Osteocyte (in vitro differentiated cells): ENCODE measurements at places on chromosomes 7 and 10.

- DNase-seq, result no peak
These were observed 582 bp downstream of the TPST1 start for GRCh38 chr7:66205741-66206090.

- no peak for DNase-seq
These were observed 23.9 kb downstream of the LRRC4 start for GRCh38 chr7:128007303-128007680.

DNA sequence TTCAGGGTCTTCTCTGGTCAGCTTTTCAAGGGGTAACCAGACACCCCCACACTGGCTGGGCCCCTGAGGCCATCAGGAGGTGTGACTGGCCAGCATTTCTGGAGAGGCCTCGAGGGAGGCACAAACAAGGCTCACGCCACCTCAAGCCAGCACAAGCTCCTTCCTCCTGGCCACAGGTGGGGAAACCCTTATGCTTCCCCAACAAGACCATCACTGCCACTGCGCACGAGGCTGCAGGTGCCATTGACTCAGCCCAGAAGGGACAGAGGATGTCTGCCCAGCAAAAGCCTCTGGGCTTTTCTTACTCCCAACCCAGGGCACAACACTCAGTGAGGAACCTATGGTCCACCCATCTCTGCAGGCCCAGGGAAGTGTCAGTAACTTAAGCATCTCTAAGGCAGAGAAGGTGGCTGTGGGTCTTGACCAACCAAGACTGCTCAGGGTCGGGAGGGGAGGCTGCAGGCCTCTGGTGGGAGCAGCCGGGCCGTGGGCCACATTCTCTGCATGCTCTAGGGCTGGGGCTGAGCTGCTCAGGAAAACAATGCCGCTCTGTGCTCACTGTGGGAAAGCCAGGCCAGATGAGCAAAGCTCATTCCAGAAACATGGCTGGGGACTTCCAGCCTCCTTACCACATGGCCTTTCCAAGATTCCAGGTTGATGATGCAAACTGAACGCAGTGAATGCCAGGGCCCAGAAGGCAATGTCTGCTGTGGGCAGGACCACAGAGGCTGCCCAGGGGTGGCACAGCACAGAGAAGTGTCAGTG lies 24.2 kb upstream of the RASSF4 start:
- no peak for DNase-seq

- no peak for DNase-seq
These were observed 46.0 kb downstream of the CDC123 start for GRCh38 chr10:12241810-12242529.

- no peak for DNase-seq
These were observed 77.6 kb downstream of the PFKFB3 start for GRCh38 chr10:6280291-6280690.

- DNase-seq, result no peak
These were observed 143.4 kb downstream of the SGMS1 start for GRCh38 chr10:50480054-50481007.

GRCh38 chr7:139205843-139206242 lies 25.2 kb upstream of the UBN2 start:
- no peak for DNase-seq

GRCh38 chr10:69377191-69377590 lies 39.5 kb downstream of the TACR2 start:
- no peak for DNase-seq

DNA sequence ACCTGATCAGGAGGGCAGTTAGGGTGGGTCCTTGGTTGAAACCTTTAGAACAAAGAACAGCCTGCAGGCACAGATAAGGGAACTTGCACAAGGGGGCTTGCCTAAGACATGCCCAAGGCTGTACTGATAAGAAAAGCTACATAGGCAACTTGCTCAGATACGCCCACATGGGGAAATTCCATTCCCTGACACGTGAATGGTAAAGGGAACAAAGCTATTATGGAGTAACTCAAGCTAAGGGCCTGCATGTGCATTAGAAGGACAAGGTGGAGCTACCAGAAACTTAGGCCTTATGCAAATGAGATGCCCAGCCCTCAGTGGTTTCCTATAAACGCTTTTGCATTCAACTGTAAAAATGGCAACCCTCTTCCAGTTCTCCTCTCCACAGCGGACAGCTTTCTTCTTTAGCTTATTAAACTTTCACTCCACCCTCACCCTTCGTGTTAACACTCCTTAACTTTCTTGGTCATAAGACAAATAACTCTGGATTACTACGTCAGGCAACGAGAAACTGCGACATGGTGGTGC lies 1192.1 kb upstream of the CELF2 start:
- DNase-seq, result no peak

GRCh38 chr7:134685250-134685649 lies 38.6 kb downstream of the BPGM start:
- DNase-seq, result no peak

GRCh38 chr7:24245362-24245761 lies 38.6 kb upstream of the NPY start:
- DNase-seq, result no peak

DNA sequence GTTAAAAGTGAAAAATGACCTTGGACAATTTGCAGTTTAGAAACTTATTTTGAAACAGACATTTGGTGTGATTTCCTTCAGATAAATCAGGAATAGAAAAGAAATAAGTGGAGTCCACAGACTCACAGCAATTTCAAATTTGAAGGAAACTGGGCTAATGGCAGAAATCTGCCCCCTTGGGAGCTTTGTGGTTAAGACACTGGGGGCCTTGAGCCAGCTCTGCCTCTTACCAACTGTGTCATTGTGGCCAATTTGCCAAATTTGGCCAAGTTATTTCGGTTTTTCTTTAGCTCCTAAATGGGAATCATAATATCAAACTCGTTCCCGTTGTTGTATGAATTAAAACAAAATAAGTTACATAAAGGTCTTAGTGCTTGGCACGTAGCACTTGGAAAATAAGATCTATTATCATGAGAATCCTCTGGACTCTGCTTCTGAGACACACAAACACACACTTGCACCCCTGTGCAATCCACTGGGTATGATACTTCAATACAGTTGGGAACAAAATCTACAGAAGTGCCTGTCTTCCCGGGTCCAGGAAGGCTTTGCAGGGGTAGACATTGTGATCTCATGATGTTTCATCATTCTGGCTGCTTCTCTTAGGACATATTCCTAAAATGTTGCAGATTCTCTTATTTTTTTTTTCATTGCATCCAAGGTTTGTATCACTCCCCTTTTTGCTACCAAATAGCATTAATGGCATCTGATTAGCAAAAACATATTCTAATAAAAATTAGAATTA lies 4.9 kb downstream of the ARMC3 start:
- DNase-seq, result no peak

DNA sequence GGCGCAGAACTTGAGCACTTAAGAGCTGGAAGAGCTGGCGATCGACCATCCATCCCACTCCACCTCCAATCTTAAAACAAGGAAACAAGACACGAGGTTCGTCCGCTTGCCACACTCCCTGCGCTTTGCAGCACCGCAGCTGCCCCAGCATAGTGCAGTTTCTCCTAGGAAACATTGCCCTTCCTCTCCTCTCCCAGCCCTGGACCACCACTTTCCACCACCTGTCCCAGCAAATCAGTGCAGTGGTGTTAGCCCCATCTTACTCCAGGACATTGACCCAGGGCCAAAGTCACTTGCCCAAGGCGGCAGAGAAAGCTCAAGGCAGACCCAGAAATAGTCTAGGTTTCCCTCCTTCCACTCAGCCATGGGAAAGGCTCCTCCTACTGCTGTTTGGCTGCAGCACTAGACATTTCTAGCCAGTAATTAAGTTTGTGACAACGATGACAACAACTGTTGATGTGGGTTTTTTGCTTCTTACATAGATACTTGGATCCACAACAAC lies 1.5 kb upstream of the PARD3 start:
- DNase-seq, result no peak

DNA sequence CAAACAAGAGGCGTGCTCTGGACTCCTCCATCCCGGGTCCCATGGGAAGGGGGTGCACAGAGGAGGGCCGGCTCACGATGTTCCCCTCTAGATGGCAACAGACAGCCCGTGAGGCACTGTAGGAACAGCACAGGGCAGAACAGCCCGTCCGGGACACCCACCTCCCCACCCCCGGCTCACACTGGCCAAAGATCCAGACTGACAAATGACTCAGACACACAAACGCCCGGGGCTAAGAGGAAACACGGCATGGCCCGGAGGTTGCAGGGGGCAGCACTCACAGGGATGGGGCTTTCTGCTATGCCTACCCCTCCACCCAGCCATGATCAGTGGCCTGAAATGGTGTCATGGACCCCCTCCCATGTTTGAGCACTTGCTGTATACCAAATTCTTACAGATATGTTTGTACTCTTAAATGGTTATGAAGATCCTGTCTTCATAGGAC lies 4.9 kb upstream of the ELN start:
- peak; percentile 89 for DNase-seq

GRCh38 chr10:123398756-123399155 lies 244.6 kb downstream of the BUB3 start:
- no peak for DNase-seq

DNA sequence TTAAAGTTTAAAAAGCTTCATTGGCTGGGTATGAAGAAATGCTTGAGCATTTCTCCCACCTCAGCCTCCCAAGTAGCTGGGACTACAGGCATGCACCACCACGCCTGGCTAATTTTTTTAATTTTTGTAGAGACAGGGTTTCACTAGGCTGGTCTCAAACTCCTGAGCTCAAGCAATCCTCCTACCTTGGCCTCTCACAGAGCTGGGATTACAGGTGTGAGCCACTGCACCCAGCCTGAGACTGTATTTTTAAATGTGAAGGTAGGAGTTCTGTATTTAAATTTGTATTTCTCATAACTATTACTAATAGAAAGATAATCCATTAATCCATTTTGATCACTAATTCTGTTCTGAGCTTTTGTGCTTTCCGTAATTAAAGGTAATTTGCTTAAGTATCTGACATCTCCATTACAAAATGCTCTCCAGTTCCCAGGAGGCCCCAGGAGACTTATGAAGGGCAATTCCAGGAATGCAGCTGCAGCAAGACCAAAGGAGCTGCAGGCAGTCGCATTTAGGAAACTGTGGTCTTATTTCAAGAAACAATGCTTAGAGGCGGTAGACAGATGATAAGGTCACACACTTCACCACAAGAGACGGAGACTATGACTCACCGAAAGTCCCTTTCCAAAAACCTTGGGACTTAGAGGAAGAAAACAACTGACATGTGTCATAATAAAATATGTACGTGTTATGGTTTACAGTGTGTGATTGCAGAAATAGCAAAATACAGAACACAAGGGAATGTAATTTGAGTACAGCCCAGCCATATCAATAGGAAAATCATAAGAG lies 23.3 kb downstream of the YAE1 start:
- no peak for DNase-seq

- DNase-seq, result no peak
These were observed 7.5 kb downstream of the NKX2-3 start for GRCh38 chr10:99540306-99540656.

- DNase-seq, result no peak
These were observed 768 bp downstream of the CHCHD2 start for GRCh38 chr7:56105508-56105907.

DNA sequence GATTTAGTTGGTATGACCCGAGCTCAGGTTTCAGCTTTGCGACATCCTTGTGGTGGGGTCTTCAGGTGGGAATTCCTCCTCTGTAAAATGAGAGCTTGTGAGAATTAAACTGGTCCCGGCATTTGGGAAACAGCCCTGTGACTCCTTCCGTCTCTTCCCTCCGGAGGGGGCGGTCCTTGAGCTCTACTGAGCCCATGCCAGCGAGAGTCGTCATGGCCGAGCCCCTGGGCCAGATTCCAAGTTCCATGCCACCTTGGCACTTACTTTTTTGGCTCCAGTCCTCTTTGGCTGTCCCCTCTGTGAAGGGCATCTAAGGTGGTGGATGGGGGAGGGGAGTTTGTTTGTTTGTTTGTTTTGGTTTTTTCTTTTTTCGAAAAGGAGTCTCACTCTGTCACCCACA lies 47.6 kb downstream of the GTF2IRD1 start:
- DNase-seq, result no peak

GRCh38 chr7:149409895-149410294 lies 51.0 kb downstream of the ZNF777 start:
- DNase-seq, result no peak

- no peak for DNase-seq
These were observed 67.0 kb upstream of the PRLHR start for GRCh38 chr10:118662228-118663035.

DNA sequence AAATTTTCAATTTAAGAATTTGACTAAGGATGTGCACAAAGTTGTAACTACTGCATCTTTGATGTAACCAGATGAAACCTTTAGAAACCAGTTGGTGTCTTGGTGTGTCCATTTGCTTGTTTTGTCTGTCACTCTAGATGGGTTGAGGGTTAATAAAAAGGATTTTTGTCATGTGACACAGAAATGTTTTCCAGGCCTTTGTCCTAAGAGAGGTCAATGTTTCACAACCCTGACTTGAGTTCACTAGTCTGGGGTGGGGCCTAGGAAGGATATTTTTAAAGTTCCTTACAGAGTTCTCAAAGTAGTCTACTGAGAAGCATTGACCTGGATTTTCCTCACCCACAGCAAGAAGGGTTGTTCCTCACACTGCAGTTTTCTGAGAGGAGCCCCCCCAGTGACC lies 90.3 kb downstream of the HERPUD2 start:
- DNase-seq, result no peak

DNA sequence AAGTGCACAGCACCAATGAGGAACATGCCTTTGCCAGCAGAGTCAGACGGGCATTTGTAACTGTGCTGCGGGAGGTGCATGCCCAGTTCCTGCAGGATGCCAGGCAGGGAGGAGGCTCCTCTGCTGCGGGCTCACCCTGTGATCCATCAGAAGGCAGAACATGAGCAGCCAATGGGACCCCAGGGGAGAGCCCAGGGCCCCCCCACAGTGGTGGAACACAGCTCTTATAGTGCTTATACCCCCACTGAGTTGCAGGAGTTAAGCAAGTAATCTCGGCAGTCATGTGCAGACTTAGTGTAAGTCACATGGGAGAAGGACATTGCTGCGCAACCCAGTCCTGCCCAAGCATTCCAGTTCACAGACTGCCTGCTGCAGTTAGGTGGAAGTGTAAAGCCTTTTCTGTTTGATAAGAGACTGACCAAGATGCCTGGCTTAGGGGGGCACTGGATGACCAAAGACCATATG lies 120.3 kb upstream of the TMEM106B start:
- DNase-seq, result peak; percentile 80

DNA sequence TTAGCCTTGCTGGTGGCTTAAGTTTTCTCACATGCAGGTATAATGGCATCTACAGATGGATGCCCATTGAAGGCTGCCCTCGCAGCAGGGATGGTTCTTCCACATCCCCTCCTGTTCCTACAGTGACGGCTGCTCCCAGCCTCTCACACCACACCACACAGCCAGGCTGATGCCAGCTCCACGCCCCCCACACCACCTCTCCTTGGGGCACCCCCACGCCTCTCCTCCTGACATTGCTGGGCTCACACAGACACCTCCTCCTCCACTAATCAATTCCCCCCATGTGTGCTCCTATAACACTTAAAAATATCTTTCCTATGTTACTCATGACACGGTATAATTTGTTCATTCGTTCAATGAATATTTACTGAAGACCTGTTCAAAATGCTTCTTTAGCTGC lies 244.0 kb downstream of the WDR37 start:
- peak; percentile 25 for DNase-seq

- no peak for DNase-seq
These were observed 103.8 kb downstream of the ARMH3 start for GRCh38 chr10:101952191-101952590.

GRCh38 chr10:110872984-110873923 lies 1.5 kb downstream of the PDCD4 start:
- DNase-seq, result no peak

- DNase-seq, result peak; percentile 90
These were observed 33.9 kb downstream of the KAZALD1 start for GRCh38 chr10:101095550-101096213.
